ENCODE measurements at places on chromosomes 3 and 15. TPM values are rescaled to one million over a fixed set of nuclear protein-coding genes. Genes with fewer than 3 reads are reported as not detected.
A peak's percentile ranks its signal among the peaks of the same experiment; 100 is the strongest.

GRCh38 chr15:41621200-41622193 is 38.7 kb upstream of the MGA start:
- no peaks in the 10 kb centered on the region for H3K4me1 ChIP-seq
- H3K27ac ChIP-seq: peak overlapping the region; percentile 35
- peak; percentile 89 for DNase-seq
- no peaks in the 10 kb centered on the region for H3K27me3 ChIP-seq
- no peaks in the 10 kb centered on the region for H3K36me3 ChIP-seq
- H3K4me3 ChIP-seq: peak overlapping the region; percentile 69

DNA sequence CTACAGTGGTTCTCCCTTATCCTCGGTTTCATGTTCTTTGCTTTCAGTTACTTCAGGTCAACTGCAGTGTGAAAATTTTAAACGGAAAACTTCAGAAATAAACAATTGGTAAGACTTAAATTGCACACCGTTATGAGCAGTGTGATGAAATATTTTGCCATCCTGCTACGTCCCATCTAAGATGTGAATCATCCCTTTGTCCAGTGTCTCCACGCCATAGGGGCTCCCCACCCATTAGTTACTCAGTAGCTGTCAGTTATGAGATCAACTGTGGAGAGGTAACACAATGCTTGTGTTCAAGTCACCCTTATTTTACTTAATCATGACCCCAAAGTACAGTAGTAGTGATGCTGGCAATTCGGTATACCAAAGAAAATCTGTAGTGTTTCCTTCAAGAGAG is 47.4 kb downstream of the TJP1 start:
- H3K4me1 ChIP-seq: peaks cover 25% of the 10 kb centered on the region
- DNase-seq: peak; percentile 77
- peak overlapping the region; percentile 33 for H3K27ac ChIP-seq
- H3K4me3 ChIP-seq: no peak overlapping the region
- H3K36me3 ChIP-seq: peaks cover 11% of the 10 kb centered on the region

GRCh38 chr3:47847260-47847659 is 44.3 kb downstream of the DHX30 start:
- no peaks in the 10 kb centered on the region for H3K4me1 ChIP-seq
- no peak for DNase-seq

DNA sequence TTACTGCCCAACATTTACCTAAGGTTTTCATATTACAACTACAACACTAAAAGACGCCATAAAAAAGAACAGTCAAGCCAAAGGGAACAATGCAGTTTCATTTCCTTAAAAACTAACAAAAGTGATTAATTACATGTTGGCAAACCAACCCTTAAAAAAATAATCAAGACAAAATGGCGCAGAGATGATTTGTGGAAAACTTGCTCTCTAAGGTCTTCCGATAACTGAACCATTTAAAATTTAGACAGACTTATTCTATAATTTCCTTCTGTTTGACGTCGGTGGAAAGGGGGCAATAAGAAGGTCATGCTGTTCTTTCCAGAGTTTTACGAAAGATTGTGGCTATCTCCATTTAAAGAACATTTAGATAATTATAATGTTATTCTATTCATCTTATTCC is 87.6 kb downstream of the RYK start:
- no peak overlapping the region for H3K4me3 ChIP-seq
- no peak for DNase-seq
- peaks cover 15% of the 10 kb centered on the region for H3K36me3 ChIP-seq
- H3K27ac ChIP-seq: no peak overlapping the region
- no peaks in the 10 kb centered on the region for H3K4me1 ChIP-seq

DNA sequence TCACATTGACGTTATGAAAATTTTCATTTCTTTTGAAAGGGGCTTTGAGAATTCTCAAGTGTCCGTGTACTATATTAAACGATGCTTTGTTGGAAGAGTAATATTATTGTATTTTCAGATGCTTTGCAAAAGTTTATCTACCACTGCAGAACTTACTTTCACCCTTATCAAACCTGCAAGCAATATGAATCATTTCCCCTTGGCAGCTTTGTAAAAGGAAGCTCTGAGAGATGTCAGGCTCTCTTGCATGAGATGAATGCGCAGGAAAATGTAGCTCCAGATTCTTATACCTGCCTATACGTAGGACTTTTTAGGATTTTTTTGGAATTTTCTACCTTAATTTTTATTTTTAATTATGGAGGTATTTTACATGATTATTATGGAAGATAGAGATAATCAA is 34.5 kb downstream of the GPD1L start:
- no peak for DNase-seq
- no peak overlapping the region for H3K27ac ChIP-seq
- H3K27me3 ChIP-seq: no peaks in the 10 kb centered on the region
- no peak overlapping the region for H3K4me3 ChIP-seq
- H3K4me1 ChIP-seq: peaks cover 4% of the 10 kb centered on the region

DNA sequence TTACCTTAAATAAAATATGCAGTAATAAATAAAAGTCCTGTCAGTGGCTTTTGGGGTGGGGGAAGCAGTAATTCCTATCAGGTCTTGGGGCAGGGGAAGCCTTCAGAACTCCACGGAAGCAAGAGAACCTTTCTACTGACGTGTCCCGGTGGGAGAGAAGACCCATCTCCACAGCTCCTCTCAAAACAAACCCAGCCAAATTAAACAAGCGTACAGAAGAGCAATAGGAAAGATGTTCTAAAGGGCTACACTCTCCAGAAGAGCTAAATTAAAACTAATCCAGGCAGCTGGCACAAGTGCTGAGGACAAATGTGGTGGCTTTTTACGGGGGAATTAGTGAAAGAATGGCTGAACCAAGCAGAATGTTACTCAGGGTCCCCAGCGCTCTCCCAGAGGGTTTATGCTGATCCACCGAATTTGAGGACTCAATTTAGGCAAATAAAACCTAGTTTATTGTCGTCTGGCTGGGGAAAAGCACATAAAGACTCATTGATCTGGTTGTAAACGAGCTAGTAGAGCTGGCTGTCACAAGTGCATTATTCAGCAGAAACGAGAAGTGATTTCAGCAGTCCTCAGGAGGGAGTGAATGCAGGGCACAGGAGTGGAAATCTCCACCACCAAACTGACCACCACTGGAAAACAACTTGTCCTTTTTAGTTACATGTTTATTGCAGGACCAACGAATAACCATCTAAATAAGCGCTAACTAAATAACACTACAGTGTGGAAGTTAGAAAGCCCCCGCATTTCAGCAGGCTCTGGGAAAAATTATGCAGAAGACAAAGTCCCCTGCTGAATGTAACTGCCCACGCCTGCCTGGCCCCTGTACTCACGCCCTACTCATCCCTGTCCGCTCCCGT is 13.5 kb downstream of the BFSP2 start:
- no peaks in the 10 kb centered on the region for H3K36me3 ChIP-seq
- H3K27me3 ChIP-seq: no peaks in the 10 kb centered on the region
- H3K27ac ChIP-seq: peak overlapping the region; percentile 50
- H3K4me3 ChIP-seq: peak overlapping the region; percentile 56
- peak; percentile 66 for DNase-seq

DNA sequence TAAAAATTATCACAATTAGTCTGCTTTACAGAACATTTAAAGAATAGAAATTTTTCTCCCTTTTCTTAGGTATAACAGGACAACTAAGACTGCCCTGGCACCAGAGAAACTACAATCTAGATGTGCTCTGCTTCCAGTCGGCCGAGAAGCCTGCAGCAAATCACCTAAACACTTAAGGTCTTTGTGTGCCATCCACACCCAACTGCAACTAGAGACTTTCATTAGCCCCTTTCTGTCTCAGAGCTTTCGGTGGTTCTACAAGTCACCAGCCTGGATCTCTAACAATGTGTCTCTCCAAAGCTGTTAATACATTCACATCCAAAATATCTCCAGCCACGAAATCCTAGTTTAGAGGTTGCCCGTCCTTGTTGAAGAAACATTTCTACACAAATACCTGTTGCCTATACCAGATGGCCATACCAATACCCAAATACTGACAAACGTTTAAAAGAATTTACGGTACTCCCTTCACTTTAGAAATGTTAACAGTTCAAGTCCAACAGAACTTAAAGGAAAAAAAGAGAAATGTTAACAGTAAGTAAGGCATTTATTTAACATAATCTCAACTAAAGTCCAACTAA is 6.7 kb downstream of the PRC1 start:
- peaks cover 10% of the 10 kb centered on the region for H3K36me3 ChIP-seq
- no peak overlapping the region for H3K4me3 ChIP-seq
- no peak overlapping the region for H3K27ac ChIP-seq
- no peaks in the 10 kb centered on the region for H3K27me3 ChIP-seq
- DNase-seq: no peak

GRCh38 chr3:84881288-84881687 is 77.5 kb upstream of the CADM2 start:
- no peak overlapping the region for H3K4me3 ChIP-seq
- no peak overlapping the region for H3K27ac ChIP-seq
- H3K4me1 ChIP-seq: no peaks in the 10 kb centered on the region
- H3K36me3 ChIP-seq: no peaks in the 10 kb centered on the region
- DNase-seq: no peak

GRCh38 chr3:195012100-195012499 is 258.9 kb downstream of the XXYLT1 start:
- no peak overlapping the region for H3K27ac ChIP-seq
- no peaks in the 10 kb centered on the region for H3K36me3 ChIP-seq
- H3K27me3 ChIP-seq: peaks cover 11% of the 10 kb centered on the region
- no peaks in the 10 kb centered on the region for H3K4me1 ChIP-seq

DNA sequence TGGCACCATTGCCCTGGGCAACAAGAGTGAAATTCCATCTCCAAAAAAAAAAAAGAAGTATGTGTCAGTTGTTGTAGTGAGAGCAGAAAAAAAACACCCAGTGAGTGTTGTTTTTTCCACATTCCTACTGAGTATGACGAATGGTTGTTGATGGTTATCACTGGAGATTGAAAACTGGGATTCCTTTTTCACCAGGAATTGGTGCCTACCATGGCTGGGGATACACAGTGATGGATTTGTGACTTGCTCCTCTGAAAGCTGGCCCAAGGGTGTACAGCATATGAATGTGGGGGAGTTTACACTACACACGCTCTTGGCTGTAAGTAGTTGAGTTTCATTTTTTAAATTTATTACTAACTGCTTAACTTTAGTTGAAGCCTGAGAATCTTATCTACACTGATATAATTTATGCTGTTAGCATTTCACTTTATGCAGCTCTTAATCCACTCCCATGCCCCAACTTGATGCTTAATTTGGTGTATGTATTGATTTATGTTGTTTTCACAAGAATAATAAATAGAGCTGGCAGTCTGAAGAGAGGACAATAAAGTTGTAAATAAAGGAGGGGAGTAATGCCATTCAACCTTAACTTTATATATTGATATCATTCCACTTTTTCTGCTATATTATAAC is 56.0 kb upstream of the MME start:
- H3K4me1 ChIP-seq: peaks cover 29% of the 10 kb centered on the region
- H3K27me3 ChIP-seq: no peaks in the 10 kb centered on the region
- peak; percentile 48 for DNase-seq

GRCh38 chr15:98121536-98121935 is 161.0 kb downstream of the ARRDC4 start:
- no peaks in the 10 kb centered on the region for H3K36me3 ChIP-seq
- H3K27ac ChIP-seq: no peak overlapping the region
- no peak for DNase-seq
- H3K27me3 ChIP-seq: no peaks in the 10 kb centered on the region

DNA sequence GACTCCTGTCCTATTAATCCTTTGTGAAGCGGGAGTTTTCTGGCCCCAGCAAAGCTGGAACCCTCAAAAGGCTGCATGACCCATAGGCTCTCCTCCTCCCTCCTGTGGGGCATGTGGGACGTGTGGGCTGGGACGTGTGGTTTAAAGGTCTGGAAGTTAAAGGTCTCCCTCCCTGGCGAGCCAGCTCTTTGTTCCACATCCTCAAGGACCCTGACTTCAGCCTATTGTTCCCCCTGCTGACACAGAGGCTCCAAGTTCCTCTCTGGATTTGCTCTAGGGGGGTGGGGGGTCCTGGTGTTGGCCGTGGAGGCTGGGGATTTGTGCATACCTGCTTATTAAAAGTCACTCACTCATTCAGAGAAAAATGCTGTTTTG is 44.2 kb downstream of the SMAD6 start:
- H3K4me3 ChIP-seq: no peak overlapping the region
- H3K27ac ChIP-seq: no peak overlapping the region
- peaks cover 75% of the 10 kb centered on the region for H3K4me1 ChIP-seq

GRCh38 chr3:155368786-155369185 is 75.3 kb upstream of the STRIT1 start:
- H3K4me1 ChIP-seq: no peaks in the 10 kb centered on the region
- no peak overlapping the region for H3K27ac ChIP-seq
- no peak for DNase-seq
- no peak overlapping the region for H3K4me3 ChIP-seq

GRCh38 chr3:132517311-132517710 is 79.8 kb upstream of the ACKR4 start:
- H3K4me1 ChIP-seq: no peaks in the 10 kb centered on the region
- no peak overlapping the region for H3K27ac ChIP-seq
- no peak overlapping the region for H3K4me3 ChIP-seq
- H3K27me3 ChIP-seq: no peaks in the 10 kb centered on the region
- H3K36me3 ChIP-seq: peaks cover 88% of the 10 kb centered on the region
- peak; percentile 30 for DNase-seq

GRCh38 chr15:45254405-45254804 is 2.4 kb downstream of the SLC28A2 start:
- H3K4me3 ChIP-seq: no peak overlapping the region
- DNase-seq: peak; percentile 26
- no peaks in the 10 kb centered on the region for H3K27me3 ChIP-seq
- no peaks in the 10 kb centered on the region for H3K36me3 ChIP-seq
- 0 out of 2 replicates have a peak, but pooled peaks cover 3% of the 10 kb centered on the region for H3K4me1 ChIP-seq

DNA sequence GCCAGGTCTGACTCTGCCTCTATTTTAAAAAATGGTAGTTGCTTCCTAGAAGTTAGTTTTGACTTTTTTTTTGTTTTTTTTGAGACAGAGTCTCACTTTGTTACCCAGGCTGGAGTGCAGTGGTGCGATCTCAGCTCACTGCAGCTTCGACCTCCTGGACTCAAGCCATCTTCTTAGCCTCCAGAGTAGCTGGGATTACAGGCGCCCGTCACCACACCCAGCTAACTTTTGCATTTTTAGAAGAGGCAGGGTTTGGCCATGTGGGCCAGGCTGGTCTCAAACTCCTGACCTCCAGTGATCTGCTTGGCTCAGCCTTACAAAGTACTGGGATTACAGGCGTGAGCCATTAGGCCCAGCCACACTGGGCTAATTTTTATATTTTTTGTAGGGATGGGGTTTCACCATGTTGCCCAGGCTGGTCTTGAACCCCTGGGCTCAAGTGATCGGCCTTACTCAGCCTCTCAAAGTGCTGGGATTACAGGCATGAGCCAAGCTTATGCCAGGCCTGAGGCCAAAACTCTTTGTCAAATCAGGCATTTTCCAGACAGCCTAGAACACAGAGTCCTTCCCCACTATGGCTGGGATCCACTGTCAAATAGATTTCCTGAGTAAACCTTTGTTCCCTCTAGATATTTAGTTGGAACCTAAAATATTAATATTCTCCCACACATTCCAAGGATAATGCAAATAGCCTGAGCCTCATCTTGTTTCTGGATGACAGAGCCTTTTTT is 13.7 kb downstream of the C3orf62 start:
- no peaks in the 10 kb centered on the region for H3K27me3 ChIP-seq
- no peak for DNase-seq
- H3K36me3 ChIP-seq: no peaks in the 10 kb centered on the region
- H3K4me1 ChIP-seq: no peaks in the 10 kb centered on the region
- H3K27ac ChIP-seq: no peak overlapping the region

Gene GOLGA8N
- 0.35 TPM for polyA plus RNA-seq

Gene TMEM212
- not detected for polyA plus RNA-seq

Gene TAGLN3
- 0.61 TPM for polyA plus RNA-seq

Gene RTP3
- not detected for polyA plus RNA-seq

Gene ZCWPW2
- polyA plus RNA-seq: 2.1 TPM

Gene MGLL
- polyA plus RNA-seq: 184 TPM

Gene CCR8
- not detected for polyA plus RNA-seq

Gene ZDHHC23
- 0.40 TPM for polyA plus RNA-seq

Gene PLD1
- 3.0 TPM for polyA plus RNA-seq

Measured in GM23248 (cell line).